Suprapubic skin (tissue), 4 donors: ENCODE measurements at places on chromosomes 1 and 21. TPM values are rescaled to one million over a fixed set of nuclear protein-coding genes. Genes with fewer than 3 reads are reported as not detected.
A peak's percentile ranks its signal among the peaks of the same experiment; 100 is the strongest.

DNA sequence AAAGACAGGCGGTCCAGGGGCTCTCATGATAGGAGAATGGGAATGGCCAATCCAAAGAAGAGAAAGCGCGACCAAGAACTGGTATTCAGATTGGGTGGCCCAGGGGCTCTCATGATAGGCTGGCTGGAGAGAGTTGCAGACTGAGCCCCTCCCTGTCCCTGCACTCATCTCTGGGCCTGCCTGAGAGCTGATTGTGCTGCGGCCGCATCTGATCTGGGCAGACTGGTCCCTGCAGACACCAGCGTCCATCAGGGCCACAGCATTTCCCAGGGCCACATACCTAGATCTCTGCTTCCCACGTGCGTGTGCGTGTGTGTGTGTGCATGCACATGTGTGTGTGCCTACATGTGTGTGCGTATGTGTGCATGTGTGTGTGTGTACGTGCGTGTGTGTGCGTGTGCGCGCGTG, 30.4 kb upstream of the MAN1C1 start:
- no peak for DNase-seq
- no peaks in the 10 kb centered on the region for H3K27me3 ChIP-seq
- no peaks in the 10 kb centered on the region for H3K36me3 ChIP-seq
- H3K4me3 ChIP-seq: no peak overlapping the region
- no peak overlapping the region for H3K27ac ChIP-seq

DNA sequence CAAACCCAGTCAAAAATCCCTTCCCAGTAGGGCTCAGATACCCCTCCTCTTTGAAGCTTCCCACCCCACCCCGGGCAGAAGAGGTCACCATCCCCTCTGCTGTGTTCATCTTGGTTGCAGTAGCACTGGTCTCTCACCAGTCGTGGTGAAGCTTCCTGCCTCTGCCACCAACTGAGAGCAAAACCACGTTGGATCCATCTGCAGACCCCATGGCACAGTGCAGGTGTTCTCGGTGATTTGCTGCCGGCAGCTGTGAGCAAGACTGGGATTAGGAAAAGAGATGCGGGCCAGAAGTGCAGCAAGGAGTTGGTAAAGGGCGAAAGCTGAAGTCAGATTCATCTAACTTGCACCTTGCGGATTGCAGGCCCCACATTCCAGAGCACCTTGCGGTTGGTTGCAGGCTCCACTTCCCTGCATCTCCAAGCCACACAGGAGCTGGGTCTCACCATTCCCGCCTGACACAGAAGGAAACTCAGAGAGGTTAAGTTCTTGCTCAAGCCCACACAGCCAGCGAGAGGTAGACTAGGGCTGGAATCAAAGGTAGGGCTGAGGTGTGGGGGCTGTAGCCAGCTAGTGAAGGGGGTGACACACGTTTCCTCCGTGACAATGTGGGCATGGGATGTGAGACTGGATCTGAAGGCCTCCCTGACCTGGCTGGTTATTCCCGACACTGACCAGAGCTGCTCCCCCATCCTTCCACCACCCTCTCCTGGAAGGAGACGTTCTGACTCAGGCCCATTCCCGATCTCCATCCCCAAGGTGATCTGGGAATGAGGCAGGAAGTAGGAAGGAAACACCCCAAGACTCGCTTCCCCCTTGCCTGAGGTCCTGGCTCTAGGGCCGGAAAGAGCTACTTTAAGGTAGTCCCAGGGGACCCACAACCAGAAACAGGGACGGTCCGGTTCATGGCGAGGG, 3.3 kb upstream of the FAM110D start:
- no peaks in the 10 kb centered on the region for H3K36me3 ChIP-seq
- H3K27me3 ChIP-seq: peaks cover 33% of the 10 kb centered on the region
- peak overlapping the region; percentile 25 for H3K4me3 ChIP-seq
- no peak for DNase-seq
- H3K4me1 ChIP-seq: no peaks in the 10 kb centered on the region

FCRLA gene
- total RNA-seq: 6.6 TPM

CFAP74 gene
- not detected for total RNA-seq

GBP4 gene
- 1.2 TPM for total RNA-seq

DNA sequence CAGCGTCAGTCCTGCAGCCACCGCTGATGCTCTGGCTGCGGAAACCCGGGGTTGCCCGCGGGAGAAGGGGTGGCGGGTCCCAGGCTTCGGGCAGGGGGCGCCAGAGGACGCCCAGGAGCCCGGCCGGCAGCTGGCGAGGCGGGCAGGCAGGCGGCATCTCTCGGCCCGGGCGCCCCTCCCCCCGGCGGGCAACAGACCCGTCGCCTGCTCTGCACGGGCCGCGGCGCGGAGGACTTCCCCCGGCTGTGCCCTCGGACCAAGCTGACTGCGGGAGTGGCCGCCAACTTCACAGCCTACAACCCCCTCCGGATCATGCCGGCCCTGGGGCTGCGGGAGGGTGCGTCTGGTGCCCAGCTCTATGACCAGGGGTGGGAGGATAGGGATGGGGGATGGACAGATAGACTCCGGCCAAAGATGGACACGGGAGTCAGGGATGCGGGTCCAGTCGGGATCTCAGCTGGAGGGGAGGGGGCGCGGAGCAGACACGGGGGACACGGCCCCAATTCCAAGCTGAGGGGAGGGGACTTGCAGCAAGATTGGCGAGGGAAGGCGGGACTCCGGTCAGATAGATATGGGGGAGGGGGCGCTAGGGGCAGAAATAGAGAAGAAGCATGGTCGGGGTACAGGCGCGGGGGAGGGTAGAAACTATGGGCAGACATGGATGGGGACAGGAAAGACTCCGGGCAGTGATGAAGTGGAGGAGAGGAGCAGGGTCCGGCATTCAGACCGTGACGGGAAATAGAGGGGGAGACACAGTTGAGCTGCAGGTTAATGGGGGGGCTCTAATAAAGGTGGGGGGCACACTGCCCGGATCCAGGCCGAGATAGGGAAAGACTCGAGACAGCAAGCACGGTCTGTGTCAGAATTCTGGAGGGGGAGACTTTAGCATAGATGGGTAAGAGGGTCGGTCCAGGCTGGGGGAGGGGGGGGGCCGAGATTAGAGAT, 1.1 kb downstream of the ADGRB2 start:
- no peaks in the 10 kb centered on the region for H3K36me3 ChIP-seq
- H3K4me3 ChIP-seq: peak overlapping the region; percentile 66
- H3K27me3 ChIP-seq: peaks cover 27% of the 10 kb centered on the region
- no peak for DNase-seq
- H3K4me1 ChIP-seq: peaks cover 47% of the 10 kb centered on the region
- no peak overlapping the region for H3K27ac ChIP-seq

CYP4A11 gene
- total RNA-seq: not detected
